Muscle of leg (tissue), 16 donors: ENCODE measurements at places on chromosomes 6 and 20.
A peak's percentile ranks its signal among the peaks of the same experiment; 100 is the strongest.

- DNase-seq: no peak
These were observed 140.5 kb downstream of the CD83 start for GRCh38 chr6:14258117-14258516.

DNA sequence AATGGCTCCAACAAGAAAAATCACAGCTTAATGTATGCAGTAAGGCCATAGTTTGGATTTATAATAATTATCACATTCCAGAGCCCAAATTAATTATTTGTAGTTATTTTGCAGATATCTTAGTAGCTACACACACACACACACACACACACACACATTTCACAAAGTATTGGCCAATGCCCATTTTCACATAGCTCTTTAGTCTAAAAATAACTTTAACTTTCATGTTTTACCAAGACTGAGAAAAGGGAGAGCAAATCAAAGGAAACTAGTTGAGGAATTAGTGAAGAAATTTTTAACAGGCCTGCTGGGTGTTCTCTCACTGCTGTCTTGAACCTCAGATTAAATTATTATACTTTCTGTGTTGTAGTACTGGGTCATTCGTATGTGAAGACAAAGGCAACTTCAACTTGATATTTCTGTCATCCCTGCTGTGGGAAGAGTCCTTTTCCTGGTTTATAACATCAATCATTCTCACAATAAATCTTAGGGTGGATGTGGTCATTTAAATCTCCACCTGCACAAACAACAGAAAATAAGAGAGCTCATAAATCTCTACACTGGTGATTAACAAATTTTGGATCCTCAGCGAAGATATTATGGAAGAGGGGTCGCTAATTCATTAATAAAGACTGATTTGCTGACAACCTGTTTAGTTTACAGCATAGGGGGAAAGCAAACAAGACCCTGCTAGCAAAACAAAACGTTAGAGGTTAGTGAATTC is 1.6 kb upstream of the TCF21 start:
- no peak for DNase-seq

GRCh38 chr20:53201588-53201987 is 229.4 kb downstream of the TSHZ2 start:
- DNase-seq: no peak

DNA sequence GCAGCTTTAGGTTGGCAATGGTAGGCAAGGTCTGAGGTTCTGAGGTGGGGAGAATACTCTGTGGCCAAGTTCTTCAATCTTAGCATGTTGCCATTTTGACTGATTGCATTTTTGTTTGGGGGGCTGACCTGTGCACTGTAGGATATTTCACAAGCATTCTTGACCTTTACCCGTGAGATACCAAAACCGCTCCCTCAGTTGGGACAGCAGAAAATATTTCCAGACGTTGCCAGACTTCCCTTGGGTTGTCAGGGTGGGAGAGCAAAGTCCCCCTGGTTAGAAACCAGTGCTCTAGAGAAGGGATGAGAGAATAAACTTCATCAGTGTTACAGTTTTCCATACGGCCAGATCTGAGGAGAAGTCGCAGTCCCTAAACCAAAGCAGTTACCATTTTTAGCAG is 279.6 kb downstream of the TFAP2B start:
- no peak for DNase-seq

- peak; percentile 20 for DNase-seq
These were observed 43.3 kb downstream of the IRAK1BP1 start for GRCh38 chr6:78910591-78911171.

DNA sequence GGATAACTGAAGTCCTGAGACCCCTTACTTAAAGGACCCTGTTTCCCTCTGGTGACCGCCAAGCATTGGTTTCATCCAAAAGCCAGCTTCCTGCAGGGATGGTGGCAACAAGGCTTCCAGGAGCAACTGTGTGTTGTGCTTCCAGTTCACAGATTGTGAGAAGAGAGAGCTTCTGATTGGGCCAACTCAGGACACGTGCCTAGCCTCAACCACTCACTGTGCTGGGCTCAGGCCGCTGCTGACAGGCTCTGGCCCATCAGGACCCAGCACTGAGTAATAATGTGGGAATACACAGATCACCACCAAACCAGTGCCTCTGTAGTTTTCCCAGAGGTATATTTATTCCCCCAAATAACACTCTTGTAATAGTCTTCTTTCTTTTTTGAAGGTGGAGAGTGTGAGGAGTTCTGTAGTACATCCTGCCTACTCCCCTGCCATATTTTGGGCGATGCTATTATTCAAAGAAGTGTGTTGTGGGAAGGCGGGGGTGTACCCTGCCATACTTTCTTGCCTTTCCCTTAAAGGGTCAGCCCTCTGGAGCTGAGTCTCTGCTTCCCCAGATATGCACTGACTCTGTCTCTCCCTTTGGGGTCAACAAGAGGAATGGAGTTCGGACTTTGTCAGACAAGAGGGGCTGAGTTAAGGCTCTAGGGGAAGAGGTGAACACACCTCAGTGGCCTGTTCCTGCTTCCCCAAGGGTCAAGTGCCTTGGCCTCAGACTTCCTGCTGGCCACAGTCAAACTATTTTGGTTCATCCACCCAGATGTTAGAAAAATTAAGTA is 23.2 kb downstream of the PPP1R16B start:
- no peak for DNase-seq

DNA sequence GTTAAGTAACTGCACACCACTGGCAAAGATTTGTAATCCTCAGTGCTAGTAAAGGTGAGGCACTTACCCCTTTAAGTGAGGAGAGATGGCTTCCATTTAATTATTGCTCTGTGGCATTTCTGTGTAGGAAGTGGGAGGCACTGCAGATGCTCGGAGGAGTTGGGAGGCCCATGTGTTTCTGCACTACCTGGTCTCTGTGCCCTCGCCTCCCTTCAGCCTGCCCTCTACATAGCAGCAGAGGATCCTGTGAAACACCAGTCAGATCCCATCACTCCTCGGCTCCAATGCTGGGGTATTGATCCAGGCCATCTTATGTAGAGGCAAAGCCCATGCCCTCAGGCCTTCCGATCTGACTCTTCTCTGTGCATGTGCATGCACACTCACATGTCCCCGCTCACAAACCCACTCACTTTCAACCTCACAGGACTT is 67.0 kb downstream of the SLX4IP start:
- DNase-seq: no peak

DNA sequence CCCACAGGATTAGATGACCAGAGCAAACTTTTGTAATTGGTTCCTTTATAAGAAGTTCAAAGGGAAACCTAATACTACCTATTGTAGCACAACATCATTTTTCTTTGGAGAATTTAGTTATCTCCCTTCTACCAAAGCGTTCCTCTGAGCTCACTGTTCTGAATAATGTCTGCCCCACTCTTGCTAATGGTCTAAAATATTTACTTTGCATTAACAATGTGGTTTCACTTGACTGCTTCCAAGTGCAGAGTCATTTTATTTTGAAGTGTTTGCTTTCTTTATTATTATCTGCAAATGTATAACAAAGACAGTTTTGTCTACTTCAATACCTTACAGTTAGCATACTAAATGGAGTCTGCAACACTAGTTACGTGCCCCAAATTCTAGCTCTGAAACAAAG is 15.0 kb downstream of the TRAPPC3L start:
- DNase-seq: no peak

DNA sequence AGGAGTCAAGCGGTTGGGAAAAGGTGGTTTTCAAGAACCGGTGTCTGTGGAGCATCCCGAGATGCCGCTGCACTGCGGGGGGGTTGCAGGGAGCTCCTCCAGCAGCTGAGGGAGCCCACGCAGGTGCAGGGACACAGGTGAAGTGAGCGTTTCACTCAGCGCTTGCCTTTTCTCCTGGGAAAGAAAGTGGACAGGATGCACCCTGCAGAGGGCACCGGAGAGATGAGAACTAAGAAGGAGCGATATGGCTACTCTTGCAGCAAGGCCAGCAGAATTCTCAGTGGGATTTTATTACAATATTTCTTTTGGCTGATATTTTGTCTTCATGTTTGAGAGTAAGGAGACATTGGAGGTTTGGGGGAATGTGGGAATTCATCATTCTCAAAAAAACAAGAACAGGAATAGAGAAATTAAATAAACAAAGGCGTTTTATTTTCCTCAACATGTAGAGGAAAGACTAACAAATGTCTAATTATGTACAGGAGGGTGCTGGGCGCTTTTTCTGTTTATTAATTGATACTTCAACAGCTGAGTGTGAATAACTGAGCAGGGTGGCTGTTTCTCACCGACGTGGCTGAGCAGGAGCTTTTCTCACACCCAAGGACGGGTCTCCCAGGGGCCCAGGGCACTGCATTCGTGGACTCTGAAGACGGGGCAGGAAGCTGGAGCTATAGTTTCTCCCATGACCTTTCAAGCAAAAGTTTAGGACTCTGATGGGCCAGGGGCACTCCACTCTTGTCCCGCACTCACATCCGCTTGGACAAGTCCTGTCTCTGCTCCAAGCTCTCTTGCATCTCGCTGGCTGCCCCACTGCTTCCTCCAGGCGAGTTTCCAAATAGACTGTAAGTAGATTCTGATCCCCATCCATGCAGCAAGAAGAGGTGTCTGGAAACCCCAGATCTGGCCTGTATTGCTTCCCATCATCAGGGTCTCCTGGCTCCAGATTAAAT is 176.1 kb downstream of the SMOC2 start:
- DNase-seq: peak; percentile 83

DNA sequence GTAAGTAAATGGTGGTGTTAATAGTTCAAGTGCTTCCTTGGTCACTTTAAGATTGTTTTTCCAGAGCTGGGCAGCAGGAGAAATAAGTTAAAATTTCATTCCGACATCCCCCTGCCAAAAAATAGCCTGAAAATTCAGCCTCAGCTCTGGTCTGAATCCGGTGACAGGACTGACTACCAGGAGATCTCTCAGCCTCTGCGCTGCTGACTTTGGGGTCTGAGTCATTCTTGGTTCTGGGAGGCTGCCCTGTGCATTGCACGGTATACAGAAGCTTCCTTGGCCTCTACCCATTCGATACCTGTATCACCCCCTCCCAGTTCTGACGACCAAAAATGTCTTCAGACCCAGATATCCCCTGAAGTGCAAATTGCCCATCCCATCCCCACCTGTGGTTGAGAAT is 36.3 kb upstream of the TFAP2C start:
- no peak for DNase-seq

DNA sequence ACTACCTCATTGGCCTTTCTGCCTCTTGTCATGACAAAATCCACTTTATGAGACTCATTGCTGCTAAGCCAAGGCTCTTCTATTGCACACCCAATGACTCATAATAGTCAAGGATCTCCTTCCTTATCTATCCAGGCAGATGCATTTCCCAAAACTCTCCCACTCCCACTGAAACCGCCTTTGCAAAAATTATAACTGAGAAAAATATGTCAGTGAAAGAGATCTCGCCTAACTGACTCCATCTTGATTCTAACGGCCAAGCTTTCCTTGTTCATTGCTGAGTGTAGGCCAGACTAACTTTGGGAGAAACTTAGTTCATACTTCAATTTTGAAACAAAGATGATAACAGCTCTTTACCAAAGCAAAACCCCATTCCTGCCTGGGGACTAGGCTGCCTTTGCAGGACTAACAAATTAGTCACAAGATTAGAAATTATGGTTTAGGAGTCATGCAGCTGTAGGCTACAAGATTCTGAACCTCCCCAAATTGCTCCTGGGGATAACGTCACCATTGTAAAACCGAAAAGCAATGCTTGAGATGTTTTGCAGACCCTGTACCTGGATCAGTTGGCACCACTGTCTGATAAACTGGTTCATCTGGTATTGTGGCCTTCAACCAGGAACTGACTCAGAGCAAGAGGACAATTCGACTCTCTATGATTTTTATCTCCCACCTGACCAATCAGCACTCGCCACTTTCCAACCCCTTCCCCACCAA is 47.1 kb downstream of the HAO1 start:
- no peak for DNase-seq

- DNase-seq: peak; percentile 13
These were observed 293.9 kb upstream of the FOXQ1 start for GRCh38 chr6:1018041-1018440.

DNA sequence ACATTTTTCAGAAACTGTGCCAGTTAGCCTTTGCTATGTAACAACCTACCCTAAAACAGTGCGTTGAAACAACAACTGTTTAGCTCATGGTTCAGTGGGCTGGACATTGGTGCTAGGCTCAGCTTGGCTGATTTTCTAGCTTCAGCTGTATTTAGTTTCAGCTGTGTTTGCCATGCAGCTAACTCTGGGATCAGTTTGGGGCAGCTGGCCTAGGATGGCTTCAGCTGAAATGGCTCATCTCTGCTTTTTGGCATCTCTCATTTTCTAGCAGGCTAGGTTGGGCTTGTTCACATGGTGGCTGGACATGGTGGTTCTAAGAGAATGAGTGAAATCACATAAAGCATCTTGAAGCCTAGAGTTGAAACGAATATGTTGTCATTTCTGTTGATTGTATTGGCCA is 464.2 kb downstream of the QKI start:
- DNase-seq: peak; percentile 77

GRCh38 chr20:32285621-32286371 is 8.3 kb downstream of the KIF3B start:
- DNase-seq: peak; percentile 53

DNA sequence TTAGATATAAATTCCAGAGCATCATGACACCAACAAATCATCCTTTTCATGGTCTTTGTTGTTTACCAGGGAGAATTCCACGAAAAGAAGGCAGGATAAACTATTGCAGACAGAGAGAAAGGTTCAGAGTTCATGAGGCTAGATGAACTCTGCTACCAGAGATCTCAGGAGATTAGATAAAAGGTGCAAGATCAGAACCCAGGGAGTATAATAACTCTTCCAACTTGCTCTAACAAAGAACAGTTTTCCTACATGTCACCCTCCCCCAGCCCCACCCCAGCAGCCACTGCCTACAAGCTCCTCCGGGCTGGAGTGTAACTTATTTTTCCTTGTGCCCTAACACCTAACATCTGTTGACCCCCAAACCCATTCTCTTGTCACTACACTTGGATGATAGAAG is 13.9 kb upstream of the CITED2 start:
- no peak for DNase-seq

GRCh38 chr6:9136141-9136822 is 700.9 kb upstream of the SLC35B3 start:
- no peak for DNase-seq

DNA sequence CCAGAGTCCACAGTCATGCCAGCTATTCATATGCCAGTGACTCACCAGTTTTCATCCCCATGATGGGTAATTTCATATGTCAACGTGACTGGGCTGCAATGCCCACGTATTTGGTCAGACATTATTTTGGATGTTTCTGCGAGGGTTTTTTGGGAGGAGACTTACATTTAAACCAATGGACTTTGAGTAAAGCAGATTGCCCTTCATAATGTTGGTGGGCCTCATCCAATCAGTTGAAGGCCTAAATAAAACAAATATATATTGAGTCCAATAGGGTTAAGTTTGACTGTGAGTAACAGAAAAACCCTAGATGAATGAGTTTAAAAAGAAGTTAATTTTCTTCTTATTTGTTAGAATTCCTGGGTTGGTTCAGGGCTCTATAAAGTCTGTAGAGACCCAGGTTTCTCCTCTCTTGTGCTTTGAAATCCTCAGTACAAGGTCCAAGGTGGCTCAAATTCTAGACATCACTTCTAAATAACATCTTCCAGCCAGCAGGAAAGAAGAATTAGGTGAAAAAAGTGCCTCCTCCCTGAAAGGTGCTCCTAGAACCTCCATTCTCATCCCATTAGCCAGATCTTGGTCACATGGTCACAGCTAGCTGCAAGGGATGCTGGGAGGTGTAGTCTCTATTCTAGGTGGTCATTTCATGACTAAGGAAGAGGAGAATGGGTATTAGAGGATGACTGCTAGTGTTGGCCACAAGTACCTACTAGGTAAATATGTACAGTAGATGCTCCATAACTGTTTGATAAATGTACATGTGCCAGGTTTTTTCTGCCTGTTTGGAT is 16.7 kb upstream of the NEDD9 start:
- DNase-seq: no peak
